Suprapubic skin (tissue), 4 donors: ENCODE measurements at places on chromosomes 5 and 9. TPM values are rescaled to one million over a fixed set of nuclear protein-coding genes. Genes with fewer than 3 reads are reported as not detected.

FGD3 gene
- total RNA-seq: 6.3 TPM

DNA sequence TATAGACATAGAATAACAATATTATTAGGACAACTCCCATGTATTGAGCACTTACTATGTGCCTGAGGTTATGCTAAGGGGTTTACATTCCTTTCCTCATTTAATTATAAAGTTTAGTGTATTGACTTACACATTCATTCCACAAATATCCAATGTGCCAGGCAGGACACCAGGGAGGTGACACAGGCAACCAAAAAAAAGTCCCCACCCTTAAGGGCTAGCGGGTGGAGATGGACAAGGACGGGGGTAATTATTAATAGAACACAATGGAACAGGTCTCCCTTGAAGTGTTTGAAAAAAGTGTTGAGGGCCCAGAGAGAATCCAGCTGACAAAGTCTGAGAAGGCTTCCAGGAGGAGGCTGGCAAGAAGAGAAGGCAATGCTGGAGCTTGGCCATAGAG, 5.7 kb downstream of the TBC1D2 start:
- DNase-seq: no peak

DNA sequence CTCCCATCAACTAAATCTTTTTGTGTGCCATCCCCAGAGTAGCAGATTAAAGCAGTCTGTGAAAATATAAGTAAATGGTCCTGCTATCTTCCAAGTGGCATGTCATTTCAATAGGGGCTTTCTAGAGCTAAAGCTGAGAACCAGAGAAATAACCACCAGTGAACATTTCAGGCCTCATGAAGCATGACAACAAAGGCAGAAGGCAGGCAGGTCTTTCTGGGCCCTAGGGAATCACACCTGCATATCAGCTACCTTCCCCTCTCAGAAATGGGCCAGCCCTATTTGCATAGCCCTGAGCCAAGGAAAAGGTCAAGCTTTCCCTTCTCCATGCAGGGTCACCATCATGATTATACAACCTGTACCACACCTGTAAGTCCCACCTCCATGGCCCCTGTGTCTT, 205.3 kb downstream of the DEPDC1B start:
- no peak for DNase-seq

GRCh38 chr9:85199866-85200495, 530.5 kb downstream of the NTRK2 start:
- no peak for DNase-seq

GZMA gene
- not detected for total RNA-seq

- DNase-seq: peak; percentile 86
These were observed 7.3 kb upstream of the ANXA6 start for GRCh38 chr5:151164687-151165392.

DNA sequence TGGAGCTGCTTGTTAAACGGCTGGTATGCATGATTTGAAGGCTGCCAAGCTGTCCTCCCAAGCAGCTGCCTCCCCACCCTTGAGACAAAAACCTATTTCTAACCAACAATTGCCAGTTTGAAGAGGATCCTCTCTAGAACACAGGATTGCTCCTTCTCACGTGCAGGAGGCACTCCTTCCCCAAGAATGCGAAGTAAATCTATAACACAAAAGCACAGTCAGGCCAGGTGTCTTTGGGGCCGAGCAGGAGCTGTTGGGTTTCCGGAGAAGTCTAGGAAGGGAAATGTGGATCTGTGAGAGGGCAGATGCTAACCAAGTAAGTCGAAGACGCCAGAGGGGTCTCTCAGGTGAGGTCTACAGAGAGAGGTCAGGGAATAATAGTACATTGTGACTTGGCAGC, 35.4 kb upstream of the GNPDA1 start:
- DNase-seq: no peak

DNA sequence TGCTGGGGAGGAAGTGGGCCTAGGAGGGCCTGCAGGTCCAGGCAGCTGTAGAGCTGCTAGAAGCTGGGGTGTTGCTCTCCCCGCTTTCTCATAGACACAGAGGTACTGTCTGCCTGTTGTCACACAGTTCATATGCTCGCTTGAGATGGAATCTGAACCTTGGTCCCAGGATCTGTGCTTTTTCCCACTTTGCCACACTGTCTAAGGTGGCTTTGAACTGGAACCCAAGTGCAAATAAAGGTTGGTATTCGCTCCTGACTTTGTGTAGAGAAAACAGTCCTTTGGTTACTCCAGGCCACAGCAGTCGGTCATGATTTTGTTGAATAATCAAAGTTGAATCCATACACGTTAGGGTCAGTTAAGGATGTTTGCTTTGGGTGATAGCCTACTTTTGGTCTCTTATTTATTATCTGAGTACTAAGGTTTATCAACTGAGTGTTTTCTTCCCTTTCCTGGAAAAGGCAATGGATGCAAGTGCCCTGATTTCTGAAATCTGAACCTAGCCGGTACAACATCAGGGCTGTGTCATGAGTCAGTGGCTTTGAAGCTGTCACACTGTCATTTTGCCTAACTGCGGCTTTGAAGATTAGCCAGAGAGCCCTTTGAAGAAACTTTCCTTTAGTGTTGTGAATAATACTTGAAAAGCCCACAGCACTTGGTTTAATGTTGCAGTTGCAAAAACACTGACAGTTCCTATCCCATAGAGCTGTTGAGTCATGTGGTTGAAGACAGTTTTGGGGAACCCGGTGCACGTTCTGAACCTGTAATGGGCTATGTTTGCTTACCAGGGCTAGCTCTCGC, 41.3 kb downstream of the HABP4 start:
- no peak for DNase-seq

DNA sequence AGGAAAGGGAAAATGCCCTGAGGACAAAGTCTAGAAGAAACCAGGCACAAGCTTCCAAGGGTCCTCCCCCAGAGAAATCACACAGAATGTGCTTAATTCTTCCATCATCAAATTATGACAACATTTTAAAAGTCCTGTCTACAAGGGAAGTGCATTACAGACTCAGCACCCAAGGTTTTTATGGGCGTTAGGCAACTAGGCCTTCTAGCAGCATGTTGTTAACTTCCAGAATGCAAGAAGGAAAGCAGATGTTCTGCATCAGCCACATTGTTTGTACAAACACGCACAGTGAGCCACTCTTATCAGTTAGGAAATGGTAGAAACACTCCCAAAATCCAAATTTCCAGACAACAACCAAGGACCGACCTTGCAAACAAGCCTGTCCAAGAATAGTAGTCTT, 26.5 kb downstream of the SMC5 start:
- DNase-seq: no peak

DNA sequence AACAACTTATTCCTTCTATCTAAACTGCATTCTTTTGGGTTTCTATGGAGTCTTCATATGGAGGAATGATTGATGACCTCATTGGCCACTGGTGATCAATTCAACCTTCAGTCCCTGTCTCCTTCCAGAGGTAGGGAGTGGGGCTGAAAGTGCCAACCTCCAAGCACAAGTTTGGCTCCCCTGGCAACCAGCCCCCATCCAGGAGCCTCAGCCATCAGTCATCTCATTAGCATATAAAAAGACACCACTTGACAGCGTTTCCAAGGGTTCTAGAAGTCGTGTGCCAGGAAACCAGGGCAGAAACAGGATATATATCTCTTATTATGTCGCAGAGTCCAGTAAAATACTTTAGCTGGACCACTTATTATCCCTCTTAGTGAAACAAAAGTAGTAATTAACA, 9.8 kb downstream of the SLC31A2 start:
- DNase-seq: no peak

- DNase-seq: no peak
These were observed 155.5 kb downstream of the GNAQ start for GRCh38 chr9:77876091-77876490.

- DNase-seq: no peak
These were observed 57.3 kb upstream of the DAB2 start for GRCh38 chr5:39482098-39482497.

- no peak for DNase-seq
These were observed 37.9 kb downstream of the LURAP1L start for GRCh38 chr9:12812710-12813109.

DNA sequence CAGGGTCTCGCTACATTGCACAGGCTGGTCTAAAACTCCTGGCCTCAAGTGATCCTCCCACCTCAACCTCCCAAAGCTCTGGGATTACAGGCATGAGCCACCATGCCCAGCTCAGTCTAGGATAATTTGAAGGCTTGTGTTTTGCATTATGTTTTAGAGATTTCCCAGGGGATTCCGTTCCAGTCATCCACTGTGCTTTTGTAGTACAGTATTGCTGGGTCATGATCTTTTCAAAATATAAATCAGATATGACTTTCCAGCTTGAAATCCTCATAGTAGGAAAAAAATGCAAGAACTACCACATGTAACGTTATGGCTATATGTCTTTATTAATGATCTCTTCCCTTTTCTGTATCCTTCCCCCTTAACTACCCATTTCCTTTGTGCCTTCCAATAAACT, 338.1 kb downstream of the PRELID2 start:
- no peak for DNase-seq

- DNase-seq: no peak
These were observed 33.8 kb upstream of the IL17B start for GRCh38 chr5:149412783-149413476.
